ENCODE measurements at places on chromosomes 12 and 14.

- no peak for DNase-seq
Observed at GRCh38 chr14:38174711-38175110, 33.0 kb upstream of the SSTR1 start.

- no peak for DNase-seq
Observed at GRCh38 chr14:65072256-65072655, 30.1 kb downstream of the MAX start.

DNA sequence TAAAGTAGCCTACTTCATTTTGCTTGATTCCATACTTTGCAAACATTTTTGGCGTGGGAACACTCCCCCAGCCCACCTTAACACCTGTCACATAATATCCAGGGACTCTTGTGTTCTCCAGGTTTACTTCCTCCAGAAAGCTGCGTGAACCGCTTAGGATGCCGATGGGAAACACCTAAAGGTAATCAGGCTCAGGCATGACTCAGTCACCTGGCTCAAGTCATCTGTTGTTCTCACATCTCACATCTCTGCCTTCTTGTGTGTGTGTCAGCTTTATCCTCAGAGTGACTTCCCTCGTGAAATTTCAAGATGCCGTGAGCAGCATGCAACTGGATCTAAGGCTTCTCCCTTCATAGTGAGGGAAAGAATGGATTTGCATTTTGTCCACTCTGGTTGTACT lies 48.1 kb upstream of the DUSP6 start:
- DNase-seq: no peak

GRCh38 chr14:102827716-102828115 lies 50.5 kb downstream of the TRAF3 start:
- DNase-seq: no peak

DNA sequence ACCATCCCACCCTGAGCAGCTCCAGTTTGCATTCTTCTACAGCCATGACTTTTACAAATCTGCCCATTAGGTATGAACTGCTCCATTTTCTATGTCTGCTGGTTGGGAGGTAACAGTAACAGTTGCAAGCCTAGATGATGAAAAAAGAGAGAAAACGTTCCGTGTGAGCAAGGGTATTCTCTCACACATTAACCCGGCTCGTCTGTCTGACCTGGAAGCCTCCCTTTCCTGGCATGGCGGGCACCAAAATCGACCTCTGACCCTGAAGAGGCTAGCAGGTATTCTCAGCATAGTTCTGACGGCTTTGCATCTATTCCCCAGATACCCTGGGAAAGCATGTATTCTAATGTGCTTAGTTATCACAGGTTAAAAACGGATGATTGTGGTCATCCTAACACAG lies 31.8 kb downstream of the APPL2 start:
- no peak for DNase-seq

GRCh38 chr12:52006726-52007157 lies at the start of gene TAMALIN:
Gene TAMALIN, plus strand, starts transcription at chr12:52006946. Its CDS starts 74 bp downstream, at chr12:52007020.
- DNase-seq: no peak

DNA sequence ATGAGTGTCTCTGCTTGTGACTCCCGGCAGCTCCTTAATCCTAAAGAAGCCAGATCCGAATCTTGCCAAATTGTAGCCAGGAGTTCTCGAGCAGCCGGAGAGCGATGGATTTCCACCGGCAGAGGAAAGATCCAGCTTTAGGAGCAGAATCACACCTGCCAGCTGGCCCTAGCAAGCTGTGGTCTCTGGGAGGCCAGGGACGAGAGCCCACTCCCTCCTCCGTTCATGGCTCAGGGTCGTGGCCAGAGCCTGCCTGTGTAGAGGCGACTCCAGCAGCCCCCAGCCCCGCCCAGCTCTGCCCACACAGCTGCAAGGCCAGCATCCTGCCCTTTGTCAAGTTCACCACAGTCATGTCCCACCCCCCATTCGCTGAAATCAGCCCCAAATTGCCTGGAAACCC lies 121.0 kb downstream of the SCARB1 start:
- no peak for DNase-seq

DNA sequence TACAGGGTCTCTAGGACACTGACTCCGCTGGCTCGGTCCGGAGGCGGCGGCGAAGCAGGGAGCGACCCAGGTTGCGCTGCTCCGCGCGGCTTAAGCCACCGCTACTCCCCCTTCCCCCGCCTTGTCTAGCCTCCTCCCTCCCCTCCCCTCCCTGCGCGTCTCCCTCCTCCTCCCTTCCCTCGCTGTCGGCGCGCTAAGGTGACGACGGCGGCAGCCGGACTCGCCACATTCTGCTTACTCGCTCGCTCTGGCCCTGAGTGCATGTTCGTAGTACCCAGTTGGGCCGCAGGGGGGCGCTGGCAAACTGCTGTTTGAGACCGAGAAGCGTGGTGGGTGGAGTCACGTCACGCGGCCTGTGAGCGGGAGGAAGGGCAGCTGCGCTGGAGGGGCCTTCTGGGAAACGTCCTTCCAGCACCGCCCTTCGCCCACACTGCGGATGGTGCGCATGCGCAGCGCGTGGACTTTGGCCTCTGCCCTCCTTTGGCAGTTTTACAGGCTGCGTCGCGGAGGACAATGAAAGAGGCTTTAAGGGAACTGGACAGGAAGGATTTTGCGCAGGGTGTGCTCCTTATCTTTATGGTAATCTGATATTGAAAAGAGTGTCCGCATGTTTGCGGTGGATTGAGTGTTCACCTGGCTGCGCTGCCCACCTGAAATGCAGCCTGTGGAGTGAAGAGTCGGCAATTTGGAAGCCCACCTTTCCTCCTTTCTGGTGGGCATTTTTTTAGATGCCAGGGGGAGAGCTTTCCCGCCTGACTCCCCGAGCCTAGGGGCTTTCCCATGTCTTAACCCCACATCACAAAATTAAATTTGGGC lies at the start of gene SCAF11:
Gene SCAF11, minus strand, starts transcription at position 107 of the 816 bp plus-strand sequence. CDS start 26,407 bp downstream, outside the sequence.
- peak; percentile 100 for DNase-seq

DNA sequence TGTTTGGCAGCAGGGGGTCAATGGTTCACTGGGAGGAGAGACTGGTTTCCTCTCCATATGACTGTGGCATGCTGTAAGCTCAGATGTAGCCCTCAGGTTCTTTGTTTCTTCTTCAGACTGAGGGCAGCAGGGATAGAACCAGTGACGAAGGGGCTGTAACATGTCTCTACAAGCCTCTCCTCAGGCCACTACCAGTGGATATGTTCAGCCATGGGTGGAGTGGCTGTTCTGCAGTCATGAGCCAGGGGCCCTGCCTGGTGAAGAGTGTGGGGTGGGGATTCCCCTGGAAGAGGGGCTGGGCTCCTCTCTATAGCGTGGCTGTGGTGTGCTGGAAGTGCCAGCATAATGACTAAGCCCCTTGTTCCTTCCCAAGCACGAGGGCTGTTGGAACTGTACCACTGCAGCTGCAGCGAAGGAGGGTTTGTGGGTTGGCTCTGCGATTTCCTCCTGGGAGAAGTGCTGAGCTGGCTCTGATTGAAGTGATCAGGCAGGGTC lies 55.8 kb downstream of the CMAS start:
- DNase-seq: no peak

GRCh38 chr12:100566887-100567637 lies 6.4 kb upstream of the GAS2L3 start:
- no peak for DNase-seq

GRCh38 chr14:68953196-68953555 lies 25.9 kb downstream of the ACTN1 start:
- DNase-seq: no peak

DNA sequence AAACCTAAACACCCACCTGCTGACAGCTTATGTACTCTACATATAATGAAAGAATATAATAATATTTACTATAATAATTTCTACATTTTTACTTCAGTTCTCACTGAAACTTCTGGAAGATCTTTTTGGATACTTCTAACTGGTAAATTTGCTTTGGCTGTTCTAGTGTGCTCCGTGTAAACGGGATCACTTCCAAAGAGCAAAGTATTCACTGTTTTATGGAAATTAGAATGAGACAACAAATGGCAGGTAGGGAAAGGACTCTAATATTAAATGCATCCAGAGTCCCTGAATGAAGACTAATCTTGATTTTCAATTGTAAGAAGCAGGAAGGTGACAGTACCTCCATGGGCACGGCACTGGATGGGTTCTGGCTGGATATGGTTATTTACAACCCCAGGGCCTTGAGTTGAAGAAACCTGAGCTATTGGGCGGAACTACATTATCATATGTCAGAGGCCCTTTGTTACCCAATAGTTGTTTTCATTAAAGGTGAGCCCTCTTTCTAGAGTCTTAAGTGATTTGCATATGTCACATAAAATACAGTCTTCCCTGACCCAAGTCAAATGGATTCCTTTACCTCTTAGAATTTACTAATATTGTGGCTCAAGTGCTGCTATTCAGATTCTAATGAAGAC lies 10.7 kb downstream of the ERP29 start:
- DNase-seq: no peak

- DNase-seq: no peak
Observed at GRCh38 chr12:92764831-92765230, 62.0 kb downstream of the PLEKHG7 start.

DNA sequence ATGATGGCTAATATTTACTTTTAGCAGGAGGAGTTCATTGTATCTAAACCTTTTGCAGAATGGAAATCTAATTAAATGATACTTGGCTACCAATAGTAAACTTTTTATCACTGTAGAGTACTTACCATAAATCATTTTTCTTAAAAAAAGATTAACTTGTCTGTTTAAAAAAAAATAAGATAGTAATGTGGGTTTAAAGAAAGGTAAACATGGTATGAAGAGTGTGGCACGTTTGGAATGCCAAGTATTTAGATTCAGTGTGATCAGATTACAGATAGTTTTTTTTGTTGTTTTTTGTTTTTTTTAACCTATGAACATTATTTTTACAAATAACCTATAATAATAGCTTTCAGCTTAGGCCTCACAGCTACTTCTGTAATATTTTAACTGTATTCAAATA lies 25.8 kb downstream of the KTN1 start:
- DNase-seq: no peak

- no peak for DNase-seq
Observed at GRCh38 chr12:3333583-3333982, 157.4 kb upstream of the PRMT8 start.

DNA sequence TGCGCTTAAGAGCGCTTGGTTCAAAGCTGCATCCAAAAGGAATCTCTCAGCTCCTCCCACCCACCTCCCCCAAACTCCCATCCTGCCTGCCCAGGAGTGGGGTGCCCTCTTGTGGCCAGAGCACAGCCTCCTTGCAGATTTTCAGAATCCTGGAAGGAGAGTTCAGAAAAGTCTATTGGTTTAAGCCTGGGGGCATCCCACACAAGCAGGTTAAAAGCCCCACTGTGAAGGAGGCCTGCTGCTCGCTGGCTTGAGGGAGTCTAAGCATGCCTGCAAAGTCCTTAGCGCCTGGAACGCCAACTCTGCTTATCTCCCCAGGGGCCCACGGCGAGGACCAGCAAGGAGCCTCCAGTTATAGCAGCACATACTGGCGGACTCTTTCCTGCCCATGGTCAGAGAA lies 297.1 kb downstream of the KSR2 start:
- DNase-seq: no peak

DNA sequence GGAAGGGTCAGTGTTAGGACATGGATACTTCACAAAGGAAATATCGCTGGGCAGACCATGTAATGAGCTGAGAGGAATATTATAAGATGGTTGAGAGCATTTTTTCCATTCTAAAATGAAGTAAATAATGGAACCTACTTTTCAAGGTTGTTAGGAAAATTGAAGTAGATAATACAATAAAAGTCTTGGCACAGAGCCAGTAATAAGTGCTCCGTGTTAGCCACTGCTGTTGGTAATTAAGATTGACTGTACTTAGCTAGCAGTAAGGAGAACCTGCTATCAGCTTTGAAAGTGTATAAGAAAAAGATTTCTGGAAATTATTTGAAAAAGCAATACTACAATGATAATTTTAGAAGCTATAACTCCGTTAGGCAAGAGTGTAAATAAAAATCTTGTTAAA lies 77.6 kb downstream of the SCAF11 start:
- DNase-seq: no peak

- DNase-seq: no peak
Observed at GRCh38 chr14:25411781-25412757, 362.1 kb upstream of the STXBP6 start.

DNA sequence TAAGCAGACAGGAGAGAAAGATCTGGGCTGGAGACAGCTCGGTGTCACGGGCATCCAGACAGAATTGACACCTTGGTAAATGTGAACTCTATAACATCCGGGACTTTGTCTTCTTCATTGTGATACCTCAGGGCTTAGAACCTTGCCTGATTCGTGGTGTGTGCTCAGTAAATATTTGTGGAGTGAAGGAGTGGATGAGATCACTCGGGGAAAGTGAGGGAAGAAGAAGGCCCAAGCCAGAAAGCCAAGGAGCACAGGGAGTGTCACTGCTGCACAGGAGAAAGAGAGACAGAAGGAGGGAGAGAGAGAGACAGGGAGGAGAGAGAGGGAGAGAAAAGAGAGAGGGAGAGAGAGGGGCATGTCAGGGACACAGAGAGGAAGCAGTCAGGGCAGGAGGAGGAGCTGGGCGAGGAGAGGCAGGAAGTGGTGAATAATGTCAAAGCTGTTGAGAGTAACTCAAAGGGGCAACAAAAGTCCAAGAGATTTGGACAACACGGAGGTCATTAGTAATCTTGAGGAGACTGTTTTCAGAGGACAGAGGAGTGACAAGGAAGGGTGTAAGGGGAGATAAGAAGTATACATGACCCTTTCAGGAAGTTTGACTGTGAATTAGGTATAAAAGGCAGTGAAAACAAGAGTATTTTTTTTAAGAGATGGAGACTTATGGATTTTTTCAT lies 141.6 kb upstream of the MAX start:
- no peak for DNase-seq

GRCh38 chr12:25875661-25876060 lies 82.8 kb upstream of the RASSF8 start:
- DNase-seq: no peak

- DNase-seq: no peak
Observed at GRCh38 chr12:84912198-84913128, at the start of gene SLC6A15. Gene SLC6A15, minus strand, starts transcription at chr12:84912799. Its CDS starts 20,679 bp downstream, at chr12:84892120.
